ENCODE measurements at places on chromosomes 16 and 17.

GRCh38 chr17:17032131-17032692 is 10.0 kb upstream of the MPRIP start:
- no peak for DNase-seq

DNA sequence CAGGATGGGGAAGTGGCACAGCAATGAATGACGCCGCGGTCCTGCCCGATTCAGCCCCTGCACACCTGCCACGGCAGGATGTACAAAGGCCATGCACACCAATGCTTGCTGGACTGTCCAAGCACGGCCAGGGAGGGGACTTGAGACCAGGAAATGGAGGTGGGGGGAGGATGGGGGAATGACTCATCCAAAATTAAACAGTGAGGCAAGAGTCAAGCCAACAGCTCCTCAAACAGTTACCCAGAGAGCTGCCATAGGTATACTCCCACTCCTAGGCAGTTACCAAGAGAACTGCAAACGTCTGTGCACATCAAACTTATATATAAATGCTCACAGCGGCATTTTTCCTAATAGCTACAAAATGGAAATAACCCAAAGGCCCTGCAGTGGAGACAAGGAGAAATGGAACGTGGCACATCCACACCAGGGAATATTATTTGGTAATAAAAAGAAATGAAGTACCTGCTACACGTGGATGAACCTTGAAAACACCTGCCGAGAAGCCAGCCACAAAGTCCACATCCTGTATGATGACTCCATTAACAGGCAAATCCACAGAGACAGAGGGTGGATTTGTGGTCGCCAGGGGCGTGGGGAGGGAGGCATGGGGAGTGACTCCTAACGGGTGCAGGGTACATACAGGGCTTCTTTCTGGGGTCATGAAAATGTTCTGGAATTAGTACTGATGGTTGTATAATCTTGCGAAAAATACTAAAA is 54.1 kb downstream of the VAC14 start:
- peak; percentile 50 for DNase-seq

GRCh38 chr16:86763819-86764218 is 185.5 kb downstream of the FOXL1 start:
- DNase-seq = no peak

DNA sequence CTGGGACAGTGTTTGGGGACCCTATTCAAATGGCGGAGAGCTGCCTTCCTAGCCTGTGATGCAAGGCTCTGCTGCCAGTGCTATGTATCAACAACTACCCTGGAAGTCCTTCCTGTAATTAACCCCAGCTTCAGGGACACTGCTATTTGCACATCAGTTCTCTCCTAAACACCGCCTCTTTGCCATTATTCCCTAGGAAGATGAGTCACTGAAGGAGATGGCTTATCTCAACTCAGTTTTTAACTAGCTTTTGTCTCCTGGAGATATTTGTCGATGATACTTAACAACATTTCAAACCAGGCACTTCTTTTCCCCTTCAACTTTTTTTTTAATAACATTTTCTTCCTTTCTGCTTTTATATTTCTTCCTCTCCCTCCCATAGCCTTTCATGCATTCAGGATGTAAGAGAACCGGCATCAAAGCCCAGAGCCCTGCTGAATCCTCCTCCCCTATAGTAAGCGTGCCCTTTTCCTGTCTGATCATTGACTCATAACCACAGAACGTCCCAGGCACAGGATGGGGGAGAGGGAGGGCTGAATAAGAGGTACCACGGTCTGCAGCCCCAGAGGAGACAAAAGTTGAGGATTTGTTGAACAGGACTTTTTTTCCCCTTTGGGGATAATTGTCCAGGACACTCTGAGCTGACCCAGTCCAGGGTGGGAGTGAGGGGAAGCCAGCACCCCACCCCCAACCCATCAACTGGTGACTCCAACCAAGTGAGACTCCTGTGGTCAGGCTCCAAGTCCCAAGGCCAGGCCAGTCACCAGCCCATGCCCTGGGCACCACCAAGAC is 387.8 kb upstream of the SALL1 start:
- no peak for DNase-seq

GRCh38 chr17:41777574-41778188 is 8.8 kb downstream of the JUP start:
- DNase-seq = no peak

DNA sequence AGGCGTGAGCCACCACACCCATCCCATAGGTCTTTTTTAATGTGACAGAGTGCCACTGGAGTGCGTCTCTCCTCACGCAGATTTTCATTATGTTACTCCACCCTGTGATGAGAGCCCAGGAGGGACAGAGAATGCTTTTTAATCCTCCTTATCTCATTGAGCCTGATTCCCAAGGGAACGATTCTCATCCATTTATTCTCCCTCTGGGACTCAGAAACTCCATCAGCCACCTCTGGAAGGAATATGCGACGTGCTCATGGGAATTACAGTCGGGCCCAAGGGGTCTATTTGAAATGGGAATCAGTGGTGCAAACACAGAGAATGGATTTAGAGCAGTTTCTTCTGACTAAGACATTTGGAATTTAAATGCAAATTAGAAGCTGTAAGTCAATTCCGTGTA is 155.9 kb upstream of the HSBP1 start:
- no peak for DNase-seq

- DNase-seq = no peak
These were observed 74.3 kb downstream of the TIMM22 start for GRCh38 chr17:1071103-1071825.
